Left colon (tissue), 2 donors: ENCODE measurements at places on chromosomes 12 and 14. TPM values are rescaled to one million over a fixed set of nuclear protein-coding genes. Genes with fewer than 3 reads are reported as not detected.

- DNase-seq: no peak
Measured at GRCh38 chr12:121182222-121182893, 27.6 kb upstream of the P2RX4 start.

DNA sequence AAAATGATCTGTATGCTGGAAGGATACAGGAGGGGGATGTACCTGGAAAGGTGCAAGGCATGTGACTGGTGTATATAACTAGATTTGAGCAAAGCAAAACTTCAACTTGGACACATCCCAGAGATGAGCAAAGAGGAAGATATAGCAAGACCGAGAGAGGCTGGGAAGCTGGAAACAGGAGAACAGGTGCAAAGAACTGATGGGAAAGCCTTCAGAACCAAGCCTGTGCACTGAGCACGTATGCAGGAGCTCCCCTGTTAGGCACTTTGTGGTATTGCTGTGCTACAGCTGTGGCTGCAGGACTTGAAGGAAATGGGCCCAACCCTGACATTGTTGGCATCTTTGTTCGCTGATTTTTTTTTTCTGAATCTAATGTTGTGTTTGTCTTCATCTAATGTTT is 120.7 kb upstream of the PWP1 start:
- DNase-seq: no peak

GRCh38 chr12:95759718-95760117 is 30.8 kb downstream of the NTN4 start:
- DNase-seq: no peak

DNA sequence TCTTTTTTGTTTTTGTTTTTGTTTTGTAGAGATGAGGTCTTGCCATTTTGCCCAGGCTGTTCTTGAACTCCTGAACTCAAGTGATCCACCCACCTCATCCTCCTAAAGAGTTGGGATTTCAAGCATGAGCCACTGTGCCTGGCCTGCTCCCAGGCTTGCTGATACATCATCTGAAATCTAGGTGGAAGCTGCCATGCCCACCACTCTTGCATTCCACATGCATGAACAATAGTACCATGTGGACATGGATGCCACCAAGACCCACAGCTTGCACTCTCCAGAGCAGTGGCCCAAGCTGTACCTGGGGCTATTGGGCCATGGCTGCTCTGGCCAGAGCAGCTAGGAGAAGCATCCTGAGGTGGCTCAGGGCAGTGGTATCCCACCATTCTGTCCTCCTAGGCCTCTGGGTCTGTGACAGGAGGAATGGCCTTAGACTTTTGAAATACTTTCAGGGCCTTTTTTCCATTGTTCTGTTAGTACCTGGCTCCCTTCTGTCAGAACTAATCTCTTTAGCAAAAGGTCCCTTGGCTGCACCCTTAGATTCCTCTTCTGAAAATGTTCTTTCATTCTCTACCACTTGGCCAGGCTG is 13.7 kb downstream of the FLVCR2 start:
- no peak for DNase-seq

DNA sequence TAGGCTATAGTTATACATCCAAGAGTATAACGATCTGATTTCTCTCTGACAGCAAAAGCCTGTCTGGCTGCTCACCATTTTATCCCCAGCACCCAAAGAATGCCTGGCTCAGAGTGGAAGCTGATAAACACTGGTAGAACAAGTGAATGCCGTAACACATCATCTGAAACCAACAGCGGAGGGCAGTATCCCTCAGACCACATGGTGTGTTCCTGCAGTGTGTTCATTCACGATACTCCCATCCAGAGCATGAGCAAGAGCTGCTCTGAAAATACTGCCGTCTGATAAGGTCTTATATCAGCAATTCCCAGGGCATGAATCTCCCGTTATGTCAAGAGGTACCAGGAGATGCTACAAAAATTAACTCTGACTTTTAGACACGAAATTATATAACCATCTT is 95.9 kb downstream of the TTC7B start:
- no peak for DNase-seq

- peak; percentile 37 for DNase-seq
Measured at GRCh38 chr12:46217541-46218321, 51.1 kb downstream of the SLC38A1 start.

DNA sequence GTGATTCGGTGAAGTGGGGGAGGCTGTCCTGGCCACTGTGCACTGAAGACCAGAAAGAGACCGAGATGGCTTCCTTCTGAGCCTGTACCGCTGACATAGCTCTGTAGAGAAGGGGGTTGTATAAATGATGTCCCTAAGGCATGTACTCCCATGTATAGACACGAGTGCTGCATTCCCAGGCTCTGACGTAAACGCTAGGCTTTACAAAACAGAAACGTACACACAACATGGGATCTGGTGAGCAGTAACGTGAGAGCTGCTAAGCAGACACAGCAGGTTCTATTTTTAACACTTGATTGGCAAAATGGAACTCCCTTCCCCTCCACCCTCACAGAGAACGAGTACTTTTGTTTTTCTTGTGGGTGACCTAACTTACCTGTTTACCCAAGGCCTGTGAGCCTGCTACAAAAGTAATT is 35.9 kb downstream of the ACADS start:
- DNase-seq: no peak

- no peak for DNase-seq
Measured at GRCh38 chr12:46265734-46266133, 3.1 kb downstream of the SLC38A1 start.

DNA sequence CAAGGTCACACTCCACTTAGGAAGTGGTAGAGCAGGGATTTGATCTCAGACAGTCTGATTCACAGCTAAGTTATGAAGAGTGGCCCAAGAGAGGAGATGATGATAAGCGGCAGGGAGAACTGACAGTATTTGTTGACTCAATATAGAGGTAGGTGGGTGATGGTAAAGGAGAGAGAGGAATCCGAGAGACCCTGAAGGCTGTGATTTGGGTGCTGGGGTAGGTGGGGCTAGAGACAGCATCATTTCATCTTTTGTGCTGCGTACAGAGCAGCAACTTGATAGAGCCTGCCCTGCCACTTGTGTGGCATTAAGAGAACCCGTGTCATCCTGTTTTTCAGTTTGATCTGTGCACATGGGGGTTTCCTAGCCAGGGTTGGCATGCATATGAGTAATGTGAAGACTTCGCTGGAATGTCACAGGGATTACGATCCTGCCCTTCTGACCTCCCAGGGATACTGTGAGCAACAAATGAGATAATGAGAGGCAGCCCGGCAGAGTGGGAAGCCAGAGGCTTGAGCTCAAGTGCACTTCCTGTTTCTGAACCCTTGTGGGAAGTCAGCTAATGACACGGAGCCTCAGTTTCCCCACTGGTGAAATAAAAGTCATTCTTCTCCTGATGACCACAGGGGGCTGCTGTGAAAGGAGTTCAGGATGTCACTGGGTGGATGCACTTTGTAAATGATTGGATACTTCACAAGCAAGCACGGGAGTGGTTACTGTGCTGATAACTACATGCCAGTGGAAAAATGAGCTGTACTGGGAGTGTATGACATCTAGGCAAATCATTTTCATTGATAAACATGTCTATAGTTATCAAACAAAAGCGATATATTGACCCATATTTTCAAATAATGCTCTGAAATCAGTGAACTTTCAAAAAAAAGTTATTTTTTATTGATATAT is 59.5 kb upstream of the IGF1 start:
- no peak for DNase-seq

DNA sequence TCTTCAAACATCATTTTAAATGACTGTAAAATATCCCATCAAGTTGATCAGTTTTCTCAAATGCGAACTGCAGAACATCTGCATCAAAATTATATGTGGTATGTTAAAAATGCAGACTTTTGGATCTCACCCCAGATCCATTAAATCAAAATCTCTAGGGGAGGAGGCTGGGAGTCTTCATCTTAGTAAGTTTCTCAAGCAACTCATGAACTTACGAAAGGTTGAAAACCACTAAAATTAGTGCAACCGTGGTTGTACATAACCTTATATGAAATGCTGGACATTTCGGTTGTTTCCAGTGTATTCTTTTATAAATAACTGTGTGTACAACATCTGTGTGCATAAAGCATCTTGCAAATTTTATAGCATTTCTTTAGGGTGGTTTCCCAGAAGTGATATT is 39.2 kb downstream of the ZFP36L1 start:
- no peak for DNase-seq

DNA sequence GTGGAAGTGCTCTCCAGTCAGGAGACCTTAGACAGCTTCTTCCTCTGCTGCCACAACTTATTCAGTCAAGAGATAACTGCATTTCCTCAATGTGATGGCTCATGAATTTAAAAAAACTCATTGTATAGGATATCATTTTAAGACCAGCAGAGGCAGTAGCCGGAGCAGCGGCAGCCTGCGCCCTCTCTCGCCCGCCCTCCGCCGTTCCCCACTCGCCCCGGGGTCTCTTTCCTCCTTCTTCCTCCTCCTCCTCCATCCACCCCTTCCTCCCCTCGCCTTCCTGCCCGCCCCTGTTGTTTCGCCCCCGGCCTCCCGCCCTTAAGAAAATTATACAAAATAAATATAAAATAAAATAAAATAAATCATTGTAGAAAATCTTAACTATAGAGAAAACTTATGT is 687.6 kb downstream of the FLRT2 start:
- no peak for DNase-seq

DNA sequence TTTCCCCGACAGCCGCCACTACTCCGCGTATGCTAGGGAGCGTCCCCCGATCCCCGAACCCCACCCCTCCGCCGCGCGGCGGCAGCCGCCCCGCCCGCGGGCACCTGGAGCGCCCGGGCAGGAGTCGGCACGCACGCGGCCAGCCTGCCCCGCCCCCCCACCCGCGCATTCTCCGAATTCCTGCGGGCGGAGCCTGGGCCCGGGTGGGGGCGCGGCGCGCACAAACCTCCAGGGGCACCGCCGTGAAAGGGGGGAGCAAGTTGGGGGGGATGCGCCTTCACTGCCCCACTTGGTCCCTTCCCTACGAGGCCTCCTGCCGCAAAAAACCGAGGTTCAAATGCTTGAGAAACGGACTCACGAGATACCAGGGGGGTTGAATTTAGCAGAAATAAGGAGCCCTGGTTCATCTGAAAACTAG is 1.7 kb downstream of the AJUBA start:
- peak; percentile 59 for DNase-seq

DNA sequence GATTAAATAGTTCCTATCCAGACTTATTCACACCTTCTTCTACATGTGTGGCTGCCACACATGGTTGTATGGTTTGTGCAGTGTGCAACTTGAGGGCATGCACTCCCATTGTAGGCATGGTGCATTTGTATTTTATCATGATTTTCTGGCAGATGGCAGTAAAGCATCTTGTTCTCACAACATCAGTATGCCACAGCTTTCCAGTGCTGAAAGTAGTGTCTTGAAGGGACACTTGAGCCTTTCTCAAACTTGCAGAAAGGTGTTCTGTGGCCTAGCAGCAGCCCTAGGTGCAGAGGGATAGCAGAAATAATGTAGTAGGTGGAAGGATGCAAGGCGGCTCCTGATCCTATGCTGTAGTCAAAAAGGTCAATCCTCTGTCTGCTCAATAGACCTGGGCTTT is 72.9 kb downstream of the LMNTD1 start:
- DNase-seq: no peak

Gene FOXN3
- 77.0 TPM for total RNA-seq

Gene PRR4
- 1.0 TPM for total RNA-seq

Gene DENND5B
- total RNA-seq: 14.4 TPM

Gene SLC7A8
- 18.2 TPM for total RNA-seq

Gene ERH
- 99.8 TPM for total RNA-seq

Gene TSPAN11
- 4.6 TPM for total RNA-seq

Gene OVCH1
- not detected for total RNA-seq

Gene TMEM63C
- 22.4 TPM for total RNA-seq

Gene DEGS2
- 25.0 TPM for total RNA-seq

Gene CATSPERB
- total RNA-seq: 9.8 TPM

Gene LGR5
- 5.2 TPM for total RNA-seq

Gene CMKLR1
- 2.5 TPM for total RNA-seq
